Cerebellar nuclear complex (tissue), 1 donor: ENCODE measurements at places on chromosomes 12 and 14.
A peak's percentile ranks its signal among the peaks of the same experiment; 100 is the strongest.

DNA sequence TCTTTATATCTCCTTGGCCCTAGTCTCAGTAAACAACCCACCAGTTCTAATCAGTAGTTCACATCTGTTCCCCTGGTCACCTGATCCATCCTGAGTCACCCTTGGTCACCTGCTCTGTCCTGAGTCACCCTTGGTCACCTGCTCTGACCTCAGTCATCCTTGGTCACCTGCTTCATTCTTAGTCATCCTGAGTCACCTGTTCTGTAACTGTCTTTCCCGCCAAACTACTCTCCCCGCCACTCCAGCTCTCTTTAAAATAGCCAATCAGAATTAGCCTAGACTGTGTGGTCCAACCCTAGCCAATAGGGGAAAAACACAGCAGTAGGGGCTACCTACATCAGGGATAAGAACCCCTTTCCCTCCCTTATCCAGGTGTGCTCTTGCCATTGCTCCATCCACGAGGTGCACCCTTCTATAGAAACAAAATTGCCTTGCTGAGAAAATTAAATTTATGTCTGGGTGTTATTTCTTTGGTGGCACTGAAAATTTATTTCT, 245.4 kb upstream of the DIO3 start:
- no peak for DNase-seq

DNA sequence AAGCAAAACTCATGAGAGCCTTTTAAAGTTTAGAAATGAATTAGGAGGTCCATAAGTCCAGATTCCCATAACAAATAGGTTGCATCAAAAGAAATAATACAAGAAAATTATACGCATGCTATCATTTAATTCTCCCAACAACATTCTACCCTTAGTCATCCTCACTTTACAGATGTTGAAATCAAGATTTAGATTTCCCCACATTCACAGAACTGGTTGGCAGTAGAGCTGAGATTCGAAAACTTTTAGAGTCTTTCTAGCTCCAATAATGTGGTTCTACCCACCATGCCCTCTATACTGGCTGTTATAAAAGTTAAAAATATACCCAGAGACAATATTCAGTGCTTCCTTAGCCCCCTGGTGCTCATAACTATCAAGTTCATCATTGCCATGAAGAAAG, 56.6 kb upstream of the METAP2 start:
- DNase-seq = no peak

- no peak for DNase-seq
These were observed 7.3 kb downstream of the PAN2 start for GRCh38 chr12:56326533-56326932.

- DNase-seq = peak; percentile 44
These were observed 7.8 kb downstream of the PELI2 start for GRCh38 chr14:56125772-56126636.

DNA sequence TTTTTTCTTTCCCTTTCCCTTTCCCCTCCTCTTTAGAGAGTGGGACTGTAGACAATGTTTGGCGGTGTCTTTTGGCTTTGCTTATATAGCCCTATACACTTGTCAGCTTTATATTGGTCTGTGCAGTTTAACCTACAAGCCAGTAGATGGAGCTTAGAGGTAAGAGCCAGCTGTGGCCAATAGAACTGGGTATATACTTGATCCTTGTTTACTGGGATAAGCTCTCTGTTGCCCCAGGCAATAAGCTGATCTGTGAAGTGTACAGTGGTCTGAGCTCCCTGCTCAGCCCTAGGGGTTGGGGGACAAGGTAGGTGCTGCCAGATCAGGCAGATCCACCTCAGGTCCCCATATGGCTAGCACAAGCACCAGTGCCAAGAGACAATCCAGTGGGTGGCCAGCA, 434.1 kb downstream of the NOVA1 start:
- DNase-seq = no peak

GRCh38 chr12:123013185-123014095, 33.0 kb downstream of the ARL6IP4 start:
- DNase-seq = peak; percentile 80

DNA sequence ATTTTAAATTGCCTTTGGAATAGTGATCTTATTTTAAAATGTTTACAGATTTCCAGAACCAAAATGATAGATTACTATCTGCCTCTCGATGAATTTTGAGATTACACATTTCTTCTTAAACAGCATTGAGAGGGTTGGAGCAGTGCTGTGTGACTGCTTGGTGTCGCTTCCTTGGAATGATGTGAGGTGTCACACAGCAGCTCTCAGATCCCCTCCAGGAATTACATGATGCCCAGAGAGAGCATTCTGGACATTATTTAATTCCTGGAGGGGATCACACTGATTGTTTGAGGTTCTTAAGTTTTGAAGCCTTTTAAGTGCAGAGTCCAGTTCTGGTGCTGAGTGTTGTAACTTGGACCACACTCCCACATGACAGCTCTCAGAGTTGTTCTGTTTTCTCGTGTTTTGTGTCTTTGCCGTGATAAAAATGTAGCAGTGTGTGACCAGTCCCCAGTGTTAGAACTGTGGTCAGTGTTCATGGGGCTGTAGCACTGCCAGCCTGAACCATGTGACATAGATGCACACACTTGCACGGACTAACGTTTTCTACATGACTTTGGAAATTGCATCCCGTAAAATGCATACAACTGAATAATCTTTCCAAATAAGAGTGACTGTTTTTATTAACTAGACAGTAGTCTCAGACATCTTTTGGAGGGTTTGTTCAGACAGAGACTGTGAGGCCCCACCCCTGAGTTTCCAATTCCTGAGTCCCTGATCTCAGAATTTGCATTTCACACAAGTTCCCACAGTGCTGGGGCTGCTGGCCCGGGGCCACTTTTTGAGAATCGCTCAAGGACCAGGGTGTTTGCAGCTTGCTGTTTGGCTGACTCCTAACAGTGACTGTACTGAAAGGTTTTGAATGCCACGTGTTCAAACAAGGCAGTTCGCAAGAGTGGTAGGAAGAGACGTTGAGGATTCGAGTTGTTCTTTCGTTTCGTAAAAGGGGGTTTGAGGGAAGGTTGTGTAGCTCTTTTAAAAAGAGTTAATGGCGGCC, 26.0 kb downstream of the XRCC3 start:
- no peak for DNase-seq

DNA sequence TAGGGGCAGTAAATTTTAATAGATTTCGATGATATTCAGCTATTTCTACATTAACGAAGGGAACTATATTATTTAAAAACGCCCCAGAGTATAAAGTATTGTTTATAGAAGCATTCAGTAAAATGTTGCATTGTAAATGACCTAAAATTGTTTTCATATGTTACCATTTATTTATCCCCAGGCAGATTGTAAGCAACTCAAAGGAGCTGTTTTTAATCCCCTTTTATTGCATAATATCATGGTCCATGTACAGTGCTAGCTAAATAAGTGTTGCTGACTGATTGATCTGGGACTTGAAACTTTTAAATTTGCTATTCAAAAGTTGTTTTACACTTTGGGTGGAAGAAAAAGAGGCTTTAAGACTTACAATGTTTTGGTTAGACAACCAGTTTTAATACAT, 199.0 kb upstream of the SLC38A2 start:
- no peak for DNase-seq

- no peak for DNase-seq
These were observed 1.6 kb upstream of the RNF34 start for GRCh38 chr12:121398355-121398754.

- no peak for DNase-seq
These were observed 3.4 kb upstream of the RPAP3 start for GRCh38 chr12:47709237-47709636.

DNA sequence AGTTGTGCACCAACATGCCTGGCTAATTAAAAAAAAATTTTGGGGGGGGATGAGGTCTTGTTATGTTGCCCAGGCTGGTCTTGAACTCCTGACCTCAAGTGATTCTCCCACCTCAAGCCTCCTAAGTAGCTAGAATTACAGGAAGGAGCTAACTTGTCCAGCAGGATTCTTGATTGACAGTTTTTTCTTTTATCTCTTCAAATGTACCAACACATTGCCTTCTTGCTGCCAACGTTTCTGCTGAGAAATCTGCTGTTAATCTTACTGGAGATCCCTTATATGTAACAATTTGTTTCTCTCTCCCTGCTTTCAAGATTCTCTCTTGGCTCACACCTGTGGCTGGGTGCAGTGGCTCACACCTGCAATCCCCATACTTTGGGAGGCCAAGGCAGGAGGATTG, 22.4 kb upstream of the MARK3 start:
- DNase-seq = no peak

GRCh38 chr12:71063087-71063486, 94.7 kb downstream of the TSPAN8 start:
- no peak for DNase-seq

GRCh38 chr14:76133103-76133502, 18.6 kb upstream of the GPATCH2L start:
- no peak for DNase-seq

DNA sequence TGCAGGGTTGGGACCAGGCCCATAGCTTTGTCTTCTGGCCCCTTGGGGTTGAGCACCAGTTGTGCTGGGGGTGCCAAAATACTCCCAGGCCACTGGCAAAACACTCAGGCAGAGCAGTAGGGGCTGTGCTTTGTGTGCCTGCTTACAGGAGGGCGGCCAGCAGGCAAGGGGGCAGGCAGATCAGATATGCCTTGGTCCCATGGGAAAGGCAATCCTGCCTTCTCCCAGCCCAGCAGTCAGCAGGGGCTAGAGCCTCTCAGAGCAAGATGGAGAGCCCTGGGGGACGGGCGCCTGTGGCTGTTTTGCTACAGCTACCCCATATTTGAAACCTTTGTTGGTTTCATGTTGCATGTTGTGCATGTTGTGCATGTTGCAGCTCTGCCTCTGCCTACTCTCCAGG, 36.2 kb upstream of the TMX1 start:
- no peak for DNase-seq

DNA sequence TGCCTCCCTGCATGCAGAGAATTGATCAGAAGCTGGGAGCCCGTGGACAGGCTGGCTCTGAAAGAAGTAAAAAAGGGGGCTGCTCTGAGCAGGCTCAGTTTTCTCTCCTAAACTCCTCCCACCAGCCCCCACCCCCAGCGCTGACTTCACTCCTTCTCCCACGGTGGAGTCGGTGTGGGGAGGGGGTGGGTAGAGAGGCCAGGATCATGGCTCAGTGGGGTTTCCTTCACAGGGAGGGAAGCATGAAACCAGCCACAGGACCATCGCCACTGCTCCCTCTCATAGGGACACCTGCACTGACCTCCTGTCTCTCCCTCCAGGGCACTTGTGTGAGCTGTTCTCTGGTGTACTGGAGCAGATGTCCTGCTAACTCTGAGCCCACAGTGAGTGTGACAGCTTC, 78.9 kb downstream of the STAB2 start:
- DNase-seq = no peak

GRCh38 chr12:133130808-133131128, 341 bp downstream of the ZNF10 start:
- DNase-seq = no peak

GRCh38 chr14:98185036-98185435, 1087.0 kb downstream of the BCL11B start:
- no peak for DNase-seq

DNA sequence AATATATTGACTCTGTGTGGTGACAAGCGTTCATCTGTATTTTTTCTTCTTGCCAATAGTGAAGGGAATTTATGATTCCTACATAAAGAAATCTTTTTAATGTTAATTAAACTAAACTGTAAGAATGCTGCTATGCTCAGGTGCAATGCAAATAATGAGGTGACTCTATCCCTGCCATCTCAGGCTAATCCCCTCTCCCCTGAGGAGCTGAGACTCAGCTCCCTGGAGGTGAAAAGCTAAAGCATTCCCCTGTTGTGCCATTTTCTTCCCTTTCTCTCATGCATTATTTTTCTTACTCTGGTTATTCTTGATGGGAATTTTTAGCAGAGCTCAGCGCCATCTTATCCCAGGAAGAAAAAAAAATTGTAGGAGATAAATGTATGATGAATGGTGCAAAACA, 113.9 kb upstream of the FGD4 start:
- no peak for DNase-seq

- no peak for DNase-seq
These were observed 10.4 kb downstream of the ATG2B start for GRCh38 chr14:96352708-96353107.

- DNase-seq = no peak
These were observed 12.5 kb upstream of the TEX22 start for GRCh38 chr14:105385698-105386365.

- no peak for DNase-seq
These were observed 503.5 kb downstream of the LRFN5 start for GRCh38 chr14:42110167-42110566.

- DNase-seq = no peak
These were observed 10.8 kb downstream of the PPFIBP1 start for GRCh38 chr12:27534765-27535161.
